Upper lobe of right lung (tissue), 1 donor: ENCODE measurements at places on chromosomes 6 and 20. TPM values are rescaled to one million over a fixed set of nuclear protein-coding genes. Genes with fewer than 3 reads are reported as not detected.

- peak; percentile 83 for DNase-seq
Observed at GRCh38 chr6:134176264-134176975, 124.0 kb upstream of the SLC2A12 start.

DNA sequence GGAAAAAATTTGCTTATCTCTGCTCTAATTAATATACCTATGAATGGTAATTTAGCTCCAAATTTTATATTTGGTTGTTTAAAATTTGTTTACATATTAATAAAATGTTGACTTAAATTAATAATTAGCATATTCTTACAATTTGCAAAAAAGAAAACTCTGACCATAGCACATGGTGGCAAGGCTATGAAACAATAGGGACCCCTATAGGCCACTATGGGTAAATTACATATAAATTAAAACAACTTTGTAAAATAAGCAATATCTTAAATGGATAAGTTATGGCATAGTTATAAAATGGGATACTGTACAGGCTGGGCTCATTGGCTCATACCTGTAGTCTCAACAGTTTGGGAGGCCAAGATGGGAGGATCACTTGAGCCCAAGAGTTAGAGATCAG is 76.0 kb downstream of the MKKS start:
- DNase-seq, result no peak

The BTNL2 gene
- not detected for total RNA-seq

DNA sequence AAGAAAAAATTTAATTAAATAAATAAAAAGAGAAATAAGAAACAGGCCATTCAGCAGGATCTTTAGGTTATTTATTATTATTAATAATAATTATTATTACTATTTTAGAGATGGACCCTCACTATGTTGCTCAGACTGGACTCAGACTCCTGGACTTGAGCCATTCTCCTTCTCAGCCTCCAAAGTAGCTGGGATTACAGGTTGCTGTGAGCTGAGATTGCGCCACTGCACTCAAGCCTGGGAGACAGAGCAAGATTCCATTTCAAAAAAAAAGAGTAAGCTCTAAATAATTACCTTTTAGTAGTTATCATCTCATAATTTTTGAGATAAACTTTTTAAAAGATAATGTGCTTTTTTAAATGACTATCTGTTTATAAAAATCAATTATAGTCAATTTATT is 1102.8 kb upstream of the GJE1 start:
- no peak for DNase-seq

GRCh38 chr20:41213150-41213820 is 75.9 kb downstream of the PLCG1 start:
- DNase-seq, result no peak

- no peak for DNase-seq
Observed at GRCh38 chr6:16669227-16669626, 92.0 kb downstream of the ATXN1 start.

- no peak for DNase-seq
Observed at GRCh38 chr6:118876814-118877213, 17.1 kb upstream of the ASF1A start.

The C2 gene
- total RNA-seq, result 282 TPM

- no peak for DNase-seq
Observed at GRCh38 chr6:112337209-112337638, 9.9 kb upstream of the RFPL4B start.

GRCh38 chr6:34142061-34142998 is 3.6 kb downstream of the GRM4 start:
- no peak for DNase-seq

GRCh38 chr20:25623225-25623735 is 534 bp downstream of the NANP start:
- peak; percentile 80 for DNase-seq

DNA sequence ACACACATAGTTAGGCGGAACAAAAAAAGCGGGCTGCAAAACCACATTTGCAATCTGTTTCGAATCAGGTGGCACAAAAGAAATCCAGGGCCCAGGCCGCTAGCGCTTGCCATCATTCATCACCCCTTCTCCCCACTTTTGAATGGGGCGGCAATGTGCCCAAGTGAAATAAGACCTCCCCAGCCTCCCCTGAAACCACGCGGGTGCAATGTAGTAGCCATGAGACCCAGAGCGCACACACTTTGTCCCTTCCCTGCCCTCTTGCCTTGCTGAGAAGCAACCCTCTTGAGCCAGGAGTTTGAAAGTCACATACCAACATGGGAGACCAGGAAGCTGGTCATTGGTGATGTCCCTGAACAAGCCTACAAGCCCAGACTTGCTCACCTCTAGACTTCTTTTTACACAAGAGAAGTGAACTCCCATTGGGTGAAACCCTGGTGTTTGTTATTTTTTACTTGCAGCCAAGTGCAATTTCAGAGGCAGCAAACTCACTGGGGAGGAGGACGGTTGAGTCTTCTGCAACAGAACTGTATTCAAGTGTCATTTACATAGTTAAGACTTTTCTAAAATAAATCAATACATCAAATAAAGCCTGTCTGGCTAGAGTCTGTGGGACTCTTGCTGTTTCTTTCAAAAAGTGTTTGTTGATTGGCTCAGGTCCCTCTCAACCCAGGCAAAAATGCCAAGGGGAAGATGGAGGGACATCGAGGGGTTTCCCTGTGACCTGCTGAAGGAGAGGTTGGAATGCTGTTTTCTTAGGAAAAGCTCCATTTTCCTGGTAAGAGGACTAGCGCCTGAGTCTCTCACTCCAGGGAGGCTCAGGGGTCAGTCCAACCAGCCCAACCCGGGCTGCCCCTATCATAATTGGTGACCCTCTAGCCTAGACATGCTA is 138.1 kb upstream of the PTPN1 start:
- DNase-seq, result no peak

DNA sequence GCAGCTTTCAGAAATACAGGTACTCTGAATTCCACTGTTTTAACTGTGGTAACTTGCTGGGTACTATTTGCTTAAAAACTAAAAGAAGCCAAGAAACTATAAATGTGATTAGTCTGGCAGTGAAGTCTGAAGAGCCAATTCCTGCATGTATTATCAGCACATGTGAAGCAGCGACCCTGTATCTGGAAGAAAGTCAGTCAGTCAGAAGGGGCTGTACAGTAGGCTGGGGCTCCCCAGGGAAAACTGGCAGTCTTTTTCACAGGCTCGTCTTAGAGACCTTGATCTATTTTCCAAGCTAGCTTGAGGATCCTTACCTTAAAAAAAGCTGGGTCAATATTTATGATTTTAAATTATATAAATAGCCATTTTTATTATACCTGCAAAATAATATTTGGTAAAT is 104.9 kb downstream of the PDSS2 start:
- no peak for DNase-seq

The ZBP1 gene
- total RNA-seq, result 2.7 TPM

DNA sequence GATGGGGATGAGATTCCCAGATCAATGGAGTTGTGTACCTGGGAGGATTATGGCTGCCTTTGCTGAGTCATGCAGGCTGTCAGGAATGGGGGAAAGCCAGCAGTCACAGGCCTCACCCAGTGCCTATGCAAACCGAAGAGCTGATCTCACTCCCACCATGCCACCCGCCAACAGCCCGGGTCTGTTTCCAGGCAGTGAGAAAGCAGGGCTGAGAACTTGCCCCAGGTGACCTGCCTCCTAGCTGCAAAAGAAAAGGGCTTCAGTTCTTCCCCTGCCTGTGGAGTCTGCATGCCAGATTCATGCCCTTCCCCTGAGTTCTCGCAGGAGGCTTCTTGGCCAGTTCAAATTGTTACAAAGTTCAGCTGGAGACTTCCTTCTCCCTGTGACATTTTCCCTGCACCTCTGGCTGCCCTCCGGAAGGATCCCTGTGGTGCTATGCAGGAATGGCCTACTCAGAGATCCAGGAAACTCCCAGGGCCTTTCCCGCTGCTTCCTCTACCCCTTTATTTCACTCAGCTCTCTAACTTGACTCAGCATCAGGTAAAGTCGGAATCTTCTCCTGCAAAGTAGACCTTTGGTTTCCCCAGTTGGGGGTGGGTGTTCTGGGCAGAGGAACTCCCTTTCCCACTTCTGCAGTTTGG is 71.5 kb upstream of the B3GAT2 start:
- no peak for DNase-seq

The FOXA2 gene
- total RNA-seq, result 21.7 TPM

DNA sequence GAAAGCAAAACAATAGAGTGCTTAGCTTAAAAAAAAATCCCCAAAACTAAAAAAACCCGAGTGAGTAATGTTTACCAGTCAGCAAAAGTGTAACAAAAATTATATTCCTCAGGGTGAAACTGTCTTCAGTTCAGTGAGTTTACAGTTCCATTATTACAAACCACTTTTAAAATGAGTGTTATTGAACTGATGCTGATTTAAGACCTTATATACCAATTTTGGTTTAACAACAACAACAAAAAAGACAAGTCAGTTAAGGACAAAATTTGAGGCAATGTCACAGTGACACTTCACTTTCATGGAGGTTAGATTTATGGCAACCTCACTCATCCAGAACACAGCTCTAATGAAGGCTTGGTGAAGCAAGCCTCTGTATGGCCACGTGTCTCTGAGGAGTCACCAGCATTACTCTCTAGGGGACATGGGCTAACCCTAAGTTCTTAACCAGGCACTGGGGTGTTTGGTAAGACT is 630.8 kb downstream of the PHF3 start:
- DNase-seq, result no peak

The SLC17A1 gene
- total RNA-seq, result not detected

- no peak for DNase-seq
Observed at GRCh38 chr6:29504961-29505360, 17.2 kb upstream of the MAS1L start.

DNA sequence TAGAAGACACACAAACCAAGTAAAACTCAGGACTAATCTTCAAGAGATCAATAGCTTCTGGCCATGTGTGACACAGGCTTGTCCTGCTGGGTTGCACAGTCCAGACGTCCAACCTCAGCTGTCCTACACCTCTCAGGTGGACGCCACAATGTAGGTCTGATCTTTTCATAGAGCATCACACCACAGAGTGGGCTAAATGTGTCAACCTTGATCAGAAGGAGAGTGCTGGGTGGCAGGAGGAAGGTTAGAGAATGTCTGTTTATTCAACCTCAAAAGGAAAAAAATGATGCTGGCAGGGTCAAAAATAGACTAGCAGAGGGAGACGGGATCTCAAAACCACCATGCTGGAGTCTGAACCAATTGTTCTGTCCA is 41.7 kb downstream of the GFOD1 start:
- DNase-seq, result no peak

GRCh38 chr6:111011360-111012142 is 29.7 kb downstream of the RPF2 start:
- DNase-seq, result no peak

- peak; percentile 73 for DNase-seq
Observed at GRCh38 chr6:6749702-6750491, 161.4 kb downstream of the LY86 start.

The PLCB4 gene
- 7.9 TPM for total RNA-seq

The TMEM217 gene
- 1.8 TPM for total RNA-seq

The CNR1 gene
- 21.6 TPM for total RNA-seq

- DNase-seq, result no peak
Observed at GRCh38 chr6:101286146-101286545, 107.4 kb upstream of the GRIK2 start.

DNA sequence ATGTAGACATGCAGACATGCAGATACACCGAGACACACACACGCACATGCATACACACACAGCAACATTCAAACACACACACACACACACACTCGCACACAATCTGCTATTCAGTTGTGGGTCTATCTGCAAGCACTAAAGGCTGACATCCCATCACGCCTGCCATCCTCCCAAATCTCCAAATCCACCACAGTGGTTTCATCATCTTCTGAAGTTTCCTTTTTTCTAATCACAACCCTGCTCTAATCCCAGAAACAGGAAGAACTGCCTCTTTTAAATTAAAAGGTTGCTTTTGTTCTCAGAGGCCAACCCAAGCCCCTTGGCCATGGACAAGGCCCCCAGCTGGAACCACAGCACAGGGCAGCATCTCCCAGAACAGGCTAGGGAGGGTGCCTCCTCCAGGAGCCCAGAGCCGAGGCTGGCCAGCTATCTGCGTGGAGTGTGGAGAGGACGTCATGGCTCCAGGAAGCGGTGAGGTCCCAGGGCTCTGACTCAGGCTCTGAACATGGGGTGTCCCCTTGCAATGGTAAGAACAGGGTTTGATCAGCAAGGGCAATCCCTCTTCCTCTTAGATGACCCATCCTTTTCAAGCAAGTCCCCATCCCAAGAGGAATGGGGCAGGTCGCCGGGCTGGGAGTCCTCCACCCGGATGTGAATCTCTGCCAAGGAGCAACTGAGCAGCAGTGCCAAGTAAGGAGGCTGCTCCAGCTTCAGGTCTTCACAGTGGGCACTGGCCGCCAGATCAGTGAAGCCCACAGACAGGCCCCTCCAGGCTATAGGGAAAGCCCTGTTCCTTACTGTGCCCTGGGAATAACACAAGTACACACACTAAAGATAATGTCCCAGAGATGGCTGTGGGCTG is 14.7 kb downstream of the FOXF2 start:
- DNase-seq, result no peak

The LAMA4 gene
- total RNA-seq, result 134 TPM

GRCh38 chr6:134875367-134875766 is 74.5 kb downstream of the ALDH8A1 start:
- DNase-seq, result no peak

The TP53TG5 gene
- not detected for total RNA-seq

DNA sequence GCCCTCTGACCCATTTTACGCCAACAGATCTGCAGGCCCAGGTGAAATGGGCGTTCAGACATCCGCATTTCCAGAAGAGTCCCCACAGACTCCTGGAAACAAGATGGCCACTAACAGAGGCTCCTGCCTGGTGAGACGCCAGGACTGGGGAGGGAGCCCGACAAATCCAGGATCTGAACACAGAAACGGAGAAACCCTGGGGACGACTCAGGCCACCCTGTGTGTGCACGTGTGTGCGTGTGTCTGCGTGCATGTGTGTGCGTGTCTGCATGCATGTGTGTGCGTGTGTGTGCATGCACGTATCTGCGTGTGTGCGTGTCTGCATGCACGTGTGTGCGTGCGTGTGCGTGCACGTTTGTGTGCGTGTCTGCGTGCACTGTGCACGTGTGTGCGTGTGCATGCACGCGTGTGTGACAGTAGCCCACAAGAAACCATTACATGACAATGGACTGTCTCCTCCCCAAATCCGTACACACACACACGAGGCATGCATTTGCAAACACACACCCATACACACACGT is 24.9 kb downstream of the CHRNA4 start:
- no peak for DNase-seq

GRCh38 chr6:131640576-131640975 is 3.5 kb downstream of the ENPP3 start:
- no peak for DNase-seq

The HDGFL1 gene
- not detected for total RNA-seq

The LRRC73 gene
- total RNA-seq, result 0.55 TPM

DNA sequence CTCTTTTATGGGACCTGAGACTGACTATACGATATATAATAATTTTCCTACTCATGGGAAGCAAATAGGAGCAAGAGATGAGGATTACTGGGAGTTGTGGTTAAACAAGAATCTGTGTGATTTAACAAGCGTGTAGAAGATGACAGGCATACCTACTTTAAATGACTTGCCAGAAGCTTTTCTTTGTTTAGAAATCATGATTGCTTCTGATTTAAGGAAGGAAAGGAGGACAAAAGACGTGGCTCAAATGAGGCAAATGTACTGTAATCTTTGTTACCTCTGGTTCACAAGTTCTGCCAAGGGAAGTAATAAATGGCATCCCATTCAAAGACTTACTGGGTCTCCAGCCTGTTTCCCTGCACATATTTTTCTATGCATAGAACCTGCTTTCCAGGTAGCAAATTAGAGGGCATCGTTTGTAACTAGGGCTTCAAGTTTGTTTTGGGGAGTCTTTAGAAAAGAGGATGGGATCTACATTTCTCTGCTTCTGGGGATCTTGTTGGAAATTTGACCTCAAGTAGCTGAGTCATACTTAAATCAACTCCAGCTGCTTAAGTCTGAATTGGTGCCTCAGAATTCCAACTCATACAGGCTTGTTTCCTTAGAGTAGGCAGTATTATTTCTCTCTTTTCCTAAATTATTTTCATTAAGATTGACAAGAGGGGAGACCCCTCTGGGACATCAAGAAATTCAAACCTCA is 2.9 kb upstream of the TRMT11 start:
- DNase-seq, result no peak

The OPRL1 gene
- total RNA-seq, result 1.9 TPM
